ENCODE measurements at places on chromosomes 7 and 10.

DNA sequence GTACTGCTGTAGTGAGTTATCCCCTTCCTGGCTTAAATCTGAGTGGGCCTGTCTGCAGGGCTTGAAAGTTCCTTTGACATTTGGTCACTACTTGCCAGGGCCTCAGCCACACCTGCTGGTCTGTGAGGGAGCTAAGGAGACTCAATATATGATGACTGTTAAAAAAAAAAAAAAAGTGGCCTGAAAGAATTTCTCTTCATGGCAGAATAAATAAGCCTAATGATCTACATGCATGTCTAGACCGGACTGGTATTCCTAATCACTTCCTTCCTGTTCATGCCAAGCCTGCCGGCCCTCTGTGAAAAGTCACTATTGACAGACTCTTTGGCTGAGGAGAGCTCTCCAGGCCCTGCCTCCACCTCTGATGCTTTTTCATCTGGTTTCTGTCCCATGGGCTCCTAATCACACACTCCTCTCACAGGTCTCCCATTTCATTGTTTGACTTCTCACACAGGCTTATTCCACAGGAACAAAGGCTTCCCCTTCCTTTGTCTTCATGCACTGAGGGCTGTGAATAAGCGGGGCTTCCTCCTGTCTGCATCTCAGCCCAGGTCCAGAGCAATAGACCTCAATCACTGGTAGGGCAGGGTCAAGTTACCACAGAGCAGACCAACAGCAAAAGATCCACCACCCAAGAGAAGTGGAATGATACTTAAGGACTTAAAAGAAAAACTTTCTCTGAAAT lies 99.1 kb upstream of the SEC61G start:
- no peak for DNase-seq

DNA sequence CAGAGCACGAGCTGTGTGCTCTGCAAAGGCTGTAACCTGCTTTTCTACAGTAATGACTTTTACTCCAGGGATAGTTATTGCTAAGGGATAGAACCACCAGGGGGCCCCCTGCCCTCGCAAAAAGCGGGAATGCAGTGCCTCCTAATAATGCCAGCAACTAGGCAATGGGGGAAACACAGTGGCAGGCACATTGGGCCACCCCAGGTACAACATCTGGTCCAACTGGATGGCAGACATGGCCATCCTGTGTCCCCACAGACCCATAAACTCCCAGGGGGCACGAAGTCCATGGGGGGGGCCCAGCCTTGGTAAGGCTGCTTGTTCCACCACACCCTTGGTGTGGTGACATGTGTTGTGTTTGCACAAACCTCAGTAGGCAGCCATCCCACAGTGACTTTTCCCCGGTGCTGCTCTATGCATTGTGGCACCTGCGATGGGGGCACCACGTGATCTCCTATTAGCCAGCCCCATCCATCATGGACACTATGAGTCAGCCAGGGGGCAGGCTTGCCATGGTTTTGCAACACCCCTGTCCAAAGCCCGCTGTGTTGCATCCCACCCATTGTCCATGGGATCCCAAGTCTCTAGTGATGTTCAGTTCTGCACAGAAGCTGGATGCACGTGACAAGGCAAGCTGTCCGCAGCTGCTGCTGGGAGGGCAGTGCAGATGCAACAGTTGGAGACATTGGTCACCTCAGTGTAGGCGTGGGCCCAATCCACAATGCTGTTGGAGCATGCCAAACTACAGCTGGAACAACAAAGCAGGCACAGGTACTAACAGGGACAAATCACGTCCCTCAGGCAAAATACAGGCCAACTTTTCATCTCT lies 84.0 kb downstream of the ANLN start:
- DNase-seq = no peak

- peak; percentile 91 for DNase-seq
These were observed 154.9 kb upstream of the TMEM72 start for GRCh38 chr10:44756216-44756615.

DNA sequence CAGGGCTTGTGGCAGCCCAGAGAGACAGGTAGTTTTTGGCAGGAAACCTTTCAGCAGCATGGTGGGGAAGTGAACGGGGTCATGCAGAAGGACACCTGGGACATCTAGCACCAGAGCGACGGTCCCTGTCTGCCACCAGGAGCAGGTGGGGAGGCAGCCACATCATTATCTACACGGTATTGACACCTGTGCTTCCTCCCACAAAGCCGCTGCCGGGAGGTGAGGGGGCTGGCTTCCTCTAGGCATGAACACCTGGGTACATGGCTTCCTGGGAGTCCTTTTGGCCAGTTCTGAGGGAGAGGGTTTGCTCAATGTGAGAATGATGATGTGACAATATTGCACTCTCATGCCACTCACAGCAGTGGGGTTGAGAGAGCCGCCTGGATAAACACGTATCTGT lies 275.2 kb downstream of the ACTR3B start:
- no peak for DNase-seq

- DNase-seq = no peak
These were observed 305.3 kb downstream of the PRPF18 start for GRCh38 chr10:13892001-13892491.

- DNase-seq = no peak
These were observed 103.2 kb downstream of the WDR37 start for GRCh38 chr10:1159131-1160061.

DNA sequence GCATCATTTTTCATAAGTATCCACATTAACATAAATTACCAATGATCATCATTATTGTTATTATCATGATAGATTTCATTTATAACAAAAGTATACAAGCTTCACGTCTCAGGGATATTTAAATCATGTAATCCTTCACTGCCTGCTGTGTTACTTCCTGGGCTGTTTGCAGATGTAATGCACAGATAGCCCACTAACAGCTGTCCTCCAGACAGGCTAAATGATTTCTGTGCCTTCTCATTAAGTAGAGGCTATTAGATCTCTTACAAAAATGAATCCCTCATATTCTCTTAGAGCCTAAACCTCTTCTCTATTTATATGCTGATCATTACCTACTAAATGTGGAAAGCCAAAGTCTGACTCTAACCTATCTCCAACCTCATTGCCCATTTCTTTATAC lies 9.3 kb downstream of the PCLO start:
- DNase-seq = no peak

DNA sequence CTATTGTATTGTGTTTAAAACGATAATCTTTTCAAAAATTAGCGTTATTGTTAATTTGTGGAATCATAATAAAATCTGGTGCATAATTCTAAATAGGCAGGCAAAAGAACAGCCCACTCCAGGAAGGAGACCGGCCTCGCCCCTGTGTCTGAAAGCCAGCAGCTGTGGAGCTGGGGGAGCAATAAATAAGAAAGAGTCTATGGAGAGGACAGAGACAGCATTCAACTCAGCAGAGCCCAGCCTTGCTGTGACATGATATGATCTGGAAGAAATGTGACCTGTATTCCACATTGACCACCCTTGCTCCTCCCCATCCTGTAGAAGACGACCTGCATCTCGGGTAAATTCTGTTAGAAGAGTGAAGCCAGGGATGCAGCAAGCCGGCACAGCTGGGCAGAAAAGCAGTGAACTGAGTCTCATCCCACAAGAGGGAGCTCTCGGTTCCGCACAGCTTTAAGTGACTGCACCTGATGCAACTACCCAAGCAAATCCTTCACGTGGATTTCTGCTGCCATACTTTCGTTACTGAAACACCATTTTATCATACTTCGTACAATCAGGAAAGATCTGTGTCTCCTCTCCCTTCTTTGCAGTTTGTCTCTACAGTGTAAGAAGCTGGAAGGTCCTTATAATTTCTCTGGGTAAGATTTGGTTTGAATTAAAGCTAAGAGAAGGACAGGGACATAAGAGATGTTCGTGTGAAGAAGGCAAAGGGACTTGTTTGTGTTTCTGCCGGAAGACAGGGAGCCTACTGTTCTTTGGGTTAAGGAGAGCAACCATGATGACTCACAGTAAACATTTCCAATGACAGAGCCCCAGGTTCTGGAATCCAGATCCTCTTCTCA lies 427.1 kb downstream of the GPAM start:
- peak; percentile 30 for DNase-seq

DNA sequence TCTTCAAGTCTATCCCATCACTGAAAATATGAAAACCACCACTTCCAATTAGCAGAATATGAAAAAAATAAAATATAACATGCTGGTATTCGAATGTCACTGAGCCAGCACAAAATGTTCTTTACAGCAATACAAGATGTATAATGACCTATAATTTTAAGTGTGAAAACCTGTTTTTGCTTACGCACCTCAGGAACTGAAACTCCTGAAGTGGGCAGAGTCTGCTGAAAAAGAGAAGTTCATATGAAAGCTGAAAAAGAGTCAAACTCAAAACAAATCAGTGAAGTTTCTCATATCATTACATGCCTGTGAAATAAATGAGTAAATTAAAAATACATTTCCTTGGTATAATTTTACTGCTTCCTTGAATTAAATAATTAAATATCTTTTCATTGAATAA lies 272.5 kb downstream of the DGKB start:
- DNase-seq = no peak

- no peak for DNase-seq
These were observed 193.4 kb upstream of the PRSS58 start for GRCh38 chr7:142451296-142451695.

GRCh38 chr7:129066290-129067131 lies 11.6 kb upstream of the TNPO3 start:
- peak; percentile 76 for DNase-seq

GRCh38 chr10:22702348-22702747 lies 12.0 kb downstream of the PIP4K2A start:
- DNase-seq = no peak

DNA sequence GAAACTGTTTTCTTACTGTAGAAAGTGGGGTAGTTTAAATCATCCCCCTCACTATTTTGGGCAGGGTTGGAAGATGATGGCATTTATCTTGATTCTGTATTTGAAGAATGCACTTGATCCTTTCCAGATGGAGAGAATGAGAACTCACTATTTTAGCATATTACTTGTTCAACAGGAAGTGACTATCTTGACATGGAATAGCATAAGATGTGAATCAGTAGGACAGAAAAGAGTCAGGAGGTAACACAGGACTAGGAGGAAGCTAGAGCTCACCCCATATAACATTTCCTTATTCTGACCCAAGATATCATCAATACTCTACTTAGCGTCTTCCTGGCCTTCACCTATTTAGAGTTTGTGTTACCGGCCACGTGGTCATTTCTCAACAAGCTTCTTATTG lies 400.2 kb downstream of the PHTF2 start:
- no peak for DNase-seq
